ENCODE measurements at places on chromosomes 2 and 18.

- no peak for DNase-seq
These were observed 5.8 kb upstream of the HOXD1 start for GRCh38 chr2:176182671-176183070.

DNA sequence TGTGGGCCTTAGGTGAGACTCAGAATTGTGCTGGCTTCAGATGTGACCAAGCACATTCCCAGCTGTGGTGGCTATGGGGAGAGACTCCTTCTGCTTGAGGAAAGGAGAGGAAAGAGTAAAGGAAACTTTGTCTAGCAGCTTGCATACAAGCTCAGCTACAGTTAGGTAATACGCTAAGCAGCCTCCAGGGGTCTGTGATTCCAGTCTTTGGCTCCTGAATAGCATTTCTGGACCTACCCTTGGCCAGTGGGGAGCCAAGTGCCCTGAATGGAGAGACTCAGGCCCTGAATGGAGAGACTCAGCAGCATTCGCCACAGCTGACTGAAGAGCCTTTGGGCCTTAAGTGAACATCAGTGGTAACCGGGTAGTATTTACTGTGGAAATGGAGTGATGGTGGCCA lies 227.4 kb upstream of the CDH7 start:
- DNase-seq: no peak

DNA sequence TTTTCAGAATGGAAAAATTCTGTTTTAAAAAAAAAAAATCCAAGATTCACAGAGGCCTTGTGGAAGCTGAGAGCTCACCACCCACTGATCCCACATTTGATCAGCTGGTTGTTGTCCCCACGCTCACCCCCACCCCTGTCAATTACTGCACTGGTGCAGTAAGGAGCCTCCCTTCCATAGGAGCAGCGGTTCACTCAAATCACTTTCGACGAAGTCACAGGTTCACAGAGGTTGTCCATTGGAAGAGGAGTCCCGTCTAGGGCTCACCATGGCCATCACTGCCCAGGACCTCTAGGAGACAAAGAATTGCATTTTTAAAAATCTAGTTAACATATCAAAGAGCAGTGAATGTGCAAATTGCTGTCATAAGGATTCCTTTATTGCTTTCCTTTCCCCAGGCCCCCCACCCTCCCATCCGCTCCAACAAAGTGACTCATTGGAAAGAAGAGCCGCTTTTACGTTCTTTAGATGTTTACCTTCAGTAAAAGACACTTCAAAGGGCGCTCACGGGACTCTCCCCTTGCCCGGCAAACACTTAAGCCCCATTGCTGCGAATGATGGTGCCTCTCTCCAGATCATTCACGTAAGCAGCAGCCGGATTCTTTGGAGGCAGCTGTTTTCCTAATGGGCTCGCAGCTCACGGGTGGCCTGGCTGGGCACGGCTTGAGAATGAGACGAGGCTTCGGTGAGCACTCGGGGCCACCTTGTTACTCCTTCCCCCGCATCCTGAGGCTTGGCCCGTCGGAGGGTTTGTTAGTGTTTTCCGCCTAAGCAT lies 165.5 kb upstream of the SALL3 start:
- no peak for DNase-seq

DNA sequence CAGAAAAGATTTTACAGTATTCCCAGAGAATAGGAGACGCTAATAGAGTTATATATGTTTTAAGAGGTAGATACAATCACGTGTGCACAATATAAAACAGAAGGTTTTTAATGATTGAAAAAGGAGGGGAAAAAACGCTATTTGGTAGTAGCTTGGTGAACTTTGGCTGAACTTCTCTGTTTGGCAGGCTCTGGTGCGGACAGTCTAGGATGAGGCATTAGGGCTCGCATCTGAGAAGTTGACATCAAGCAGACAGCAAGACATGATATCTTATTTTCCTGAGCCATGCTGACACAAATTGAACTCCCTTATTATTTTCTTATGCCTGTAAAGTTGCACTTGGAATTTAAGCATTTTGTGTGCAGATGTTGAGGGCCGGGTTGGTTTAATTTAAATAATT lies 176.6 kb downstream of the EN1 start:
- DNase-seq: no peak

- DNase-seq: no peak
These were observed 97.2 kb downstream of the SP100 start for GRCh38 chr2:230512955-230513748.

GRCh38 chr2:86790134-86790675 lies 508 bp downstream of the CD8A start:
- no peak for DNase-seq

DNA sequence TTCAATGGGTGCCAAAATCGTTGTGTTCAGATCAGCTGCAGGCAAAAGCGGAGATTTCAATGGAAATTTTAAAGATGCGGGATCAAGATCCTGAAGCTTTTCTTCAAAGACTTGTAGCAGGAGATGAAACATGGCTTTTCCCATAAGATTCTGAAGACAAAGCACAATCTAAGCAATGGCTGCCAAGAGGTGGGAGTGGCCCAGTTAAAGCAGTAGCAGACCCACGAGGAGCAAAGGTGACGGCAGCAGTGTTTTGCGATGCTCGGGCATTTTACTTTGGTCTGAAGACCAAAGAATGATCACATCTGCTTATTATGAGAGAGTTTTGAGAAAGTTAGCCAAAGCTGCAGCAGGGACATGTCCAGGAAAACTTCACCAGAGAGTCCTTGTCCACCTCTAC lies 222.9 kb downstream of the DSC3 start:
- no peak for DNase-seq

DNA sequence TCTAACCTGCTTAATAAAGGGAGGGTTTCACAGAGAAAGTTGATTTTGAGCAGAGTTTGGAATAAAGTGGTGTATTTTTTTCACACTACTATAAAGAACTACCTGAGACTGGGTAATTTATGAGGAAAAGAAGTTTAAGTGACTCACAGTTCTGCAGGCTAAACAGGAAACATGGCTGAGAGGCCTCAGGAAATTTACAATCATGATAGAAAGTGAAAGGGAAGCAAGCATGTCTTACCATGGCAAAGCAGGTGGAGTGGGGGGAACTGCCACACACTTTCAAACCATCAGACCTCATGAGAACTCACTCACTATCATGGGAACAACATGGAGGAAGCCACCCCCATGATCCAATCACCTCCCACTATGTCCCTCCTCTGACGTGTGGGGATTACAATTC lies 546.7 kb downstream of the EPHA4 start:
- no peak for DNase-seq

GRCh38 chr18:36132756-36133155 lies 3.1 kb downstream of the ELP2 start:
- DNase-seq: no peak

DNA sequence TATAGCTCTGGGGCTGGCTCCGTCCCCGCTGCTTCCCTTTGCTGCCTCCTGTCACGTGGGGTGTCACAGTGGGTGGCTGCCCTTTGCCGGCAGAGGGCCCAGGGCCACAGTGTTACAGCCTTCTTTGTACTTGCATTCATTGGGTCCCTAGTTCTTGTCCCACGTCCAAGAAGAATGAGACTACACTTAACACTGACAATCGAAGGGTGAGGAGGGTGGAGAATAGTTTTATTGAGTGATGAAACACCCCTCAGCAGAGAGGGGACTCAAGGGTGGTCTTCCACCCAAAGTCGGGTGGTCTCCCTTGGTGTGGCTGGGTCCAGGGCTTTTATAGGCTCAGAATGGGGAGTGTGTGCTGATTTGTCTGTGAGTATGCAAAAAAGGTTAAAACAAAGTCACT lies 1.9 kb downstream of the ATG4B start:
- DNase-seq: no peak

DNA sequence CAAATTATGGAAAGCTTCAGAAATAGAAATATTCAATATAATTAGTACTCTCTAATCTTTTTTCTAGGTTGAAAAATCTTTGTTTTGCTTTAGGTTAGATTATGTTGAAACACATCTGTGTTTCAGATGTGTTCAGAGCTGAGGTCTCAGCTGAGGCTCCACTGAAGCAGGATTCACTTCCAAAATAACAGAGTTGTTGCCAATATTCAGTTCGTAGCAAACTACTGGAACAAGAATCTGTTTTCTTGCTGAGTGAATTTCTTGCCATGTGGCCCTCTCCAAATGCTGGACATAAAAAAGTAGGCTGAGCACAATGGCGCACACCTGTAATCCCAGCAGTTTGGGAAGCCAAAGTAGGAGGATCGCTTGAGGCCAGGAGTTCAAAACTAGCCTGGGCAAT lies 8.7 kb downstream of the PHOSPHO2 start:
- no peak for DNase-seq

- DNase-seq: no peak
These were observed 523.6 kb downstream of the PID1 start for GRCh38 chr2:228747483-228747882.

- DNase-seq: no peak
These were observed 186.5 kb upstream of the COPS8 start for GRCh38 chr2:236899146-236899545.

DNA sequence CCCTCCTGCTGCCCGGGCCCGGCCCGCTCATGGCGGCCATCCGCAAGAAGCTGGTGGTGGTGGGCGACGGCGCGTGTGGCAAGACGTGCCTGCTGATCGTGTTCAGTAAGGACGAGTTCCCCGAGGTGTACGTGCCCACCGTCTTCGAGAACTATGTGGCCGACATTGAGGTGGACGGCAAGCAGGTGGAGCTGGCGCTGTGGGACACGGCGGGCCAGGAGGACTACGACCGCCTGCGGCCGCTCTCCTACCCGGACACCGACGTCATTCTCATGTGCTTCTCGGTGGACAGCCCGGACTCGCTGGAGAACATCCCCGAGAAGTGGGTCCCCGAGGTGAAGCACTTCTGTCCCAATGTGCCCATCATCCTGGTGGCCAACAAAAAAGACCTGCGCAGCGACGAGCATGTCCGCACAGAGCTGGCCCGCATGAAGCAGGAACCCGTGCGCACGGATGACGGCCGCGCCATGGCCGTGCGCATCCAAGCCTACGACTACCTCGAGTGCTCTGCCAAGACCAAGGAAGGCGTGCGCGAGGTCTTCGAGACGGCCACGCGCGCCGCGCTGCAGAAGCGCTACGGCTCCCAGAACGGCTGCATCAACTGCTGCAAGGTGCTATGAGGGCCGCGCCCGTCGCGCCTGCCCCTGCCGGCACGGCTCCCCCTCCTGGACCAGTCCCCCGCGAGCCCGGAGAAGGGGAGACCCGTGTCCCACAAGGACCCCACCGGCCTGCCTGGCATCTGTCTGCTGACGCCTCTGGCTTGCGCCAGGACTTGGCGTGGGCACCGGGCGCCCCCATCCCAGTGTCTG lies 767 bp downstream of the RHOB start:
- DNase-seq: peak; percentile 92

GRCh38 chr2:240300261-240300821 lies 135.1 kb upstream of the GPC1 start:
- DNase-seq: no peak

DNA sequence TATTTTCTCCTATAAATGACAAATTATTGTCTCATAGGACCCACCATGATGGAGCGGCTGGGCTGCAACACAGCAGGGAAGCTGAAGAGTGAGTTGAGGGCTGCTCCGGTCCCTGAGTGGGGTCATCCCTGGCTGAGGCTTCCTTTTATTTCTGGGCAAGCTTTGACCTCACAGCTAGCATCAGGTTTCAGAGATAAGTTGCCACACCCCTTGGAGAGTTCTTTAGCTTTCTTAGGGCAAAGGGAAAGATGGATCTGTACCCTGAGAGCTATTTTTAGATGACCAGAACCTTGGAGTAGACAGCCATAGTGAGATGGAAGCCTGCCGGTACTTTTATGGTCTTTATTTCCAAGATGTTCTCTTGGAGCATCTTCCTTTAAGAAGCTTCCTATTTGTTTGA lies 11.5 kb downstream of the MYL1 start:
- no peak for DNase-seq

GRCh38 chr2:141316606-141317005 lies 814.2 kb downstream of the LRP1B start:
- no peak for DNase-seq

GRCh38 chr2:23649819-23650218 lies 264.8 kb downstream of the KLHL29 start:
- DNase-seq: no peak

- DNase-seq: no peak
These were observed 84.5 kb upstream of the PGAP1 start for GRCh38 chr2:197011021-197011417.

DNA sequence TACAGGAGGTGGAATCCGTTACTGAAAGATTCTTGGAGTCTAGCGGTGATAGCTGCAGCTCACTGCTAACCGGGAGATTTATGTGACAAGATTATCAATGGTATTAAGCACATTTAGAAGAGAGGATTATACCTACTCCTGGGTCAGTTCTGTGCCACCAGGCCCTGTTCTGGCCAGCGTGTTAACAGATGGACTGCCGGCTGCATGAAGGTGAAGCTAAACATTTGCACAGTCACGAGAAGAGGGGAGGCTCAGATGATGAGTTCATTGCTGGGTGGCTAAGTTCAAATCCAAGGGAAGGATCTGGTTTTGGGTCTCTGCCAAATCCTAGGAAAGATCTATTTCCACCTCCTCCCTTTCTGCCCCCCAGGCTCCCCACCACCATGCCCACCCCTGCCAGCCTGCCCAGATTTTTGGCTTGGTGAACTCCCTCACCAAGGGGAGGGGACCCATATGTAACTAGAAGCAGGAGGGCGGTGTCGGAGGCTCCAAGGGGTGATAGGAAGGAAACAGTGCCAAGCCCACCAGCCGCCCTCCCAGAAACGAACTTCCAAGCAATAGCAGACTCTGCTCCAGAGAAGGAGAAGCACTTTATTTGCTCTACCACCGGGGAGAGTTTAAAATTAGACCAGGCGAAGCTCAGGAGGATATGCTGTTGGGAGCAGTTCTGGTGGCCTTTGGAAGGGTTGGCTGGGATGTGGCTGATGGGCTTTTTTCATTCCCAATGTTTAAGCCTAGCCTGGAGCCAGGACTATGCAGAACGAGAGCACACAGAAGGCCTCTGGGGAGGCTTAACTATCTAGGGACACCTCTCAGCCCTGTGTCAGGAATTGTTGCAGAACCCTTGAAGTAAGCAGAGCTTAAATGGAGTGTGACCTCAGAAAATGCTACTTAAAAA lies 200.5 kb downstream of the KLHL29 start:
- DNase-seq: no peak

All from posterior cingulate gyrus (tissue), 11 donors.